Lower lobe of right lung (tissue), 2 donors: ENCODE measurements at places on chromosomes 2 and 18.

GRCh38 chr2:86284401-86284841 lies 53.0 kb downstream of the REEP1 start:
- no peaks in the 10 kb centered on the region for H3K27me3 ChIP-seq
- no peaks in the 10 kb centered on the region for H3K4me1 ChIP-seq

- no peaks in the 10 kb centered on the region for H3K27me3 ChIP-seq
- H3K36me3 ChIP-seq, result no peaks in the 10 kb centered on the region
- no peaks in the 10 kb centered on the region for H3K4me1 ChIP-seq
- DNase-seq, result no peak
Observed at GRCh38 chr18:68667121-68667520, 47.8 kb downstream of the TMX3 start.

DNA sequence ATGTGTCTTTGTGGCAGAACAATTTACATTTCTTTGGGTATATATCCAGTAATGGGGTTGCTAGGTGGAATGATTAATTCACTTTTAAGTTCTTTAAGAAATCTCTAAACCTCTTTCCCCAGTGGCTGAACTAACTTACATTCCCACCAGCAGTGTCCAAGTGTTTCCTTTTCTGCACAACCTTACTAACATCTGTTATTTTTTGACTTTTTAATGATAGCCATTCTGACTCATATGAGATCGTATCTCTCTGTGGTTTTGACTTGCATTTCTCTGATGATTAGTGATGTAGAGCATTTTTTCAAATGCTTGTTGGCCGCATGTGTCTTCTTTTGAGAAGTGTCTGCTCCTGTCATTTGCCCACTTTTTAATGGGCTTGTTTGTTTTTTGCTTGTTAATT lies 43.1 kb upstream of the PTH2R start:
- no peaks in the 10 kb centered on the region for H3K36me3 ChIP-seq
- no peak overlapping the region for H3K27ac ChIP-seq
- no peak for DNase-seq
- no peaks in the 10 kb centered on the region for H3K27me3 ChIP-seq

- H3K4me1 ChIP-seq, result no peaks in the 10 kb centered on the region
- no peaks in the 10 kb centered on the region for H3K27me3 ChIP-seq
- no peak for DNase-seq
Observed at GRCh38 chr2:207370646-207371045, 159.1 kb upstream of the CREB1 start.

DNA sequence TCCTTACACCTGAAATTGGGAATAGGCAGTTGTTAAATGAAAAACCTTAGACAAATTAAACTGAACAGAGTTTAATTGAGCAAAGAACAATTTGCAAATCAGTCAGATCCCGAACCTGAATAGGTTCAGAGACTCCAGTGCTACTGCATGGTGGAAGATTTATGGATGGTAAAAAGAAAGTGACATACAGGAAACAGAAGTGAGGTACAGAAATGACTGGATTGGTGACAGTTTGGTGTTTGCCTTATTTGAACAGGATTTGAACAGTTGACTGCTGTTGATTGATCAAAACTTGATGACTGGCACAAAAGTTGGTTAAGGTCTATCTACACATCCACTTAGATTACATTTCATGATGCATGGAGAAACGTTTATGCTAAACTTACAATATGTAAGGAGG lies 248.8 kb downstream of the HNMT start:
- no peak overlapping the region for H3K4me3 ChIP-seq
- no peak overlapping the region for H3K27ac ChIP-seq
- no peaks in the 10 kb centered on the region for H3K36me3 ChIP-seq
- H3K4me1 ChIP-seq, result no peaks in the 10 kb centered on the region

GRCh38 chr2:113113807-113114206 lies 13.6 kb upstream of the IL1RN start:
- H3K4me3 ChIP-seq, result no peak overlapping the region
- DNase-seq, result no peak
- H3K27ac ChIP-seq, result no peak overlapping the region
